NCI-H1694 (cell line): ENCODE measurements at places on chromosomes 1 and 21.

- no peak for DNase-seq
Observed at GRCh38 chr1:184931566-184931965, 42.7 kb downstream of the NIBAN1 start.

- DNase-seq = no peak
Observed at GRCh38 chr1:212557739-212558692, 50.5 kb upstream of the ATF3 start.

DNA sequence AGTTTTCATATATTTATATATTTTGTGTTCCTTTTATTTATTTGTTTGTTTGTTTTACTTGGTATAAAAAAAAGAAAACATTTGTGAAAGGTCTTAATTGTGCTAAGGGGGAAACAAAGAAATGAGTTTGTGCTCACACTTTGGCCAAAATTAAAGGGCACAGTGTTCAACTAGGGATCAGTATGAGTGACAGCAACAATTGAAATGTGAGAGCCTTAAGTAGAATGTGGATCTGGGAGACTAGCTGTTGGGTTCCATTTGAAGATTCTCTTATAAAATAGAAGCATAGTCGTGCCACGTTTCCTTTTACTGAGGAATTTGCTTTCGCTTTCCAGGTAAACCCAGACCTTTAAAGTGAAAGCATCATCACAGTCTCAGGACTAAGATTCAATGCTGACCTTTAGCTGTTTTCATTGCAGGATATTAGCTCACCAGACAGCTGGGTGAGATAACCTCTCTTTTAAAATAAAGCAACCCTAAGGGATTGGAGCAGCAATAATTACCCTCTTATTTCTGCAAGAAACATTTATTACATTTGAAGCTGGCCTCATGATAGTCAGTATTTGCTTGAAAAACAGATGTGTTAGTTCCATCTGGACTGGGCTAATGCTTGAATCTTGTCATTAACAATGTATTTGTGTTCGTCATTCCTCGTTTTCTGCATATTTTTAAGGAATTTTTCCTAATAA lies 37.1 kb upstream of the CD55 start:
- DNase-seq = no peak

GRCh38 chr1:10196976-10197375 lies 13.4 kb upstream of the KIF1B start:
- DNase-seq = no peak

DNA sequence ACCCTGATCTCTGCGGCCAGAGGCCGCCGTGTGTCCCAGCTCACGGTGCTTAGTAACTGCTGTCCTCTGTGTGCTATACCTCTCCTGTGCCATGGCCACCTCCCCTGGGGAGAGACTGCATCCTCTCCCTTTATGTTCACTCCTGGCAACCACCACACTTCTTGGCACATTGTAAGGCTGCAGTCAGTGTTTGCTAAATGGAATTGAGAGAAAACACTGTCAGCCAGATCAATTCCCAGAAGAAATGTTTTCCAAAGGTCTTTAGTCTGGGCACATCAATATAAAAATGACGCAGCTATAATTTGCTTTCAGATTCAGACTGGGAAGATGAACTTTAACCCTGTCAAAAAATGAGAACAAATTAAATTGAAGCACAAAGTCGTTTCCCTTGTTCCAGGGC lies 96.8 kb downstream of the BEND5 start:
- DNase-seq = no peak

- no peak for DNase-seq
Observed at GRCh38 chr1:61140778-61141177, 58.4 kb downstream of the NFIA start.

- no peak for DNase-seq
Observed at GRCh38 chr1:25996966-25997827, 666 bp downstream of the PAFAH2 start.

DNA sequence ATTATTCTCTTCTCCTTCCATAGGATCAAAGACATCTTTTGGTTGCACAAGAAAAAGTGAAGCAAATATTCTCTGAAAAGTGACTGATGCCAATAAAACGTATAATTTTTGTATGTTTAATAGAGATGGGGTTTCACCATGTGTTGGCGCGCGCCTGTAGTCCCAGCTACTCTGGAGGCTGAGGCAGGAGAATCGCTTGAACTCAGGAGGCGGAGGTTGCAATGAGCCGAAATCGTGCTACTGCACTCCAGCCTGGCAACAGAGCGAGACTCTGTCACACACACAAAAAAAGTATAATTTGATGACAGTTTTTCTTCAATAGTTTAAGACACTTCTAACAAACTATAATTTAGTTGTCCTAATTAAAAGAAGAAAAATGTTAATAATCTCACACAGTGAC lies 23.8 kb downstream of the ANP32E start:
- DNase-seq = no peak

DNA sequence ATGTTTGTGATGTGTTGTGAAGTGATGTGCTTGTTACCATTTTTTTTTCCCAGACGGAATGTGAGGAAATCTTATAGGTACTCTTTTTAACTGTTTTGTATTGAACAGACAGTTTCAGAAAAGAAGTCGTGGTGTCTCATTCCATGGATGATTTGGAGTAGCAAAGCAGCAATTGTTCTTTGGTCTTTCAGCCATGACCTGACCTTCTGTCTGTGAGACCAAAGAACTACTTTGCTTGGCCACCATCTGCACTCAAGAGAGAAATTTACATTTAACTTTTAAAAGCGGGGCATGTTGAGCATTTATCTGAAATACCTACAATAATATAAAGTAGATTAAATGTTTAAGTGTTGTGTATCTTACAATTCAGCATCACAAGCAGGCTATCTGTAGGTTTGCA lies 90.2 kb downstream of the SDCCAG8 start:
- DNase-seq = no peak

DNA sequence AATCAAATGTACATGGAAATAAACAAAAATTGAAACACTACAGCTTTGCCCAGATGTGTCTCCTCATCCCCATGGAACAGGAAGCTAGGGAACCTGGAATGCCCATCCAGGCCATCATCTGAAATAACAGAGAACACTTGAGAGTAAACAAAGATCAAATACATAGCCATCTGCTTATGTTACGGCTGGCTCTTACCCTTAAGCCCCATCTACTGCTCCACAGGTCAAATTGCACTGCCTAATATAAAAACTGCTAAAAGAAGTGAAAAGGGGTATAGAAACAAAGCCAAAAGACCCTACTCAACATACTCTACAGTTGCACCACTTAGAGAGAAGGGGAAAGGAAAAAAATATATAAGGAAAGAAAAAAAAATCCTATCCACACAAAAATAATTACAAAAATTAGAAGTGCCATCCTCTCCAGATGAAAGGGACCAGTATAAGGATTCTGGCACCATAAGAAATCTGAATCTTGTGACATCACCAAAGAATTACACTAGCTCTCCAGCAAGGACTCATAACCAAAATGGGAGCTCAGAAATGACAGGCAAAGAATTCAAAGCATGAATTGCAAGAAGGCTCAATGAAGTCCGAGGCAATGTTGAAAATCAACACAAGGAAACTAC lies 26.9 kb downstream of the OR6Y1 start:
- no peak for DNase-seq

DNA sequence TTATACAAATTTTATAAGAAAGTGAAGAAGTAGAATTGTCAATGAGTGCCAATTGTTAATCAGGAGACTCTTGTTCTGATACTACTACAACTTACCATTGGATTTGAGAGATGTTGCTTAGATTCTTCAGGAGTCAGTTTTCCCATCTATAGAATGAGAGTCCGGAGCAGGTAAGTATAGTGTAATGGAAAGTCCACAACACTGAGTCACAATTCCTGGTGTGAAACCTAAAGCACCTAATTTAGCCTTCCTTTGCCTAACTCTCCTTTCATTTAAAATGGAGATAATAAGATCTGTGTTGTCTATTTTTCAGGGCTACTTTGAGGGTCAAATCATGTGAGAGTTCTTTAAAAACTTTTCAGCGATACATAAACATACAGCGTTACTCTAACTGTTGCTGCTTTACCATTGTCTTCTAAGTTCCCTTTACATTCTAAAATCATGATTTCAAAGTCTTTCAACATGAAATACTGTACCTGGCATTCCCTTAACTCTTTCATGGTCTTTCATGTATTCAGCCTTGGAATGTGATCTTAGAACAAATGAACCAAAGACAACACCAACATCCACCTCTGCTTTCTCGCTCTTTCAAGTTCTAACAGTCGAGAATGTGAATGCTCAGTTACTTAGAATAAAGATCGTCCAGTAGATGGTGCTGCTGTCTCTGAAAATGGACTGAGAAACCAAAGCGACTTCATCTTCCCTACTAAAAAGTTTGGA lies 90.9 kb downstream of the SLC30A10 start:
- peak; percentile 51 for DNase-seq

DNA sequence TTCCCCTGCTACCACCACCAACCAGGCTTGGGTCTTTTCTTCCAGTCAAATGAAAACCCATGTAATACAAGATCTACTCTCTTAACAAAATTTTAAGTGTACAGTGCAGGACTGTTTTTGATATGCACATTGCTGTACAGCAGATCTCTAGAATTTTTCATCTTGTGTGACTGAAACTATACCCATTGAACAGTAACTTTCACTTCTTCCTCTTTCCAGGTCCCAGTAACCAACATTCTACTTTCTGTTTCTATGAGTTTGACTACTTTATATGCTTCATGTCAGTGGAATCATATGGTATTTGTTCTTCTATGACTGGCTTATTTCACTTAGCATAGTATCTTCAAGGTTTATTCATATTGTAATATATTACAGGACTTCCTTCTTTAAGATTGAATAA lies 45.3 kb upstream of the PLPPR4 start:
- DNase-seq = no peak

DNA sequence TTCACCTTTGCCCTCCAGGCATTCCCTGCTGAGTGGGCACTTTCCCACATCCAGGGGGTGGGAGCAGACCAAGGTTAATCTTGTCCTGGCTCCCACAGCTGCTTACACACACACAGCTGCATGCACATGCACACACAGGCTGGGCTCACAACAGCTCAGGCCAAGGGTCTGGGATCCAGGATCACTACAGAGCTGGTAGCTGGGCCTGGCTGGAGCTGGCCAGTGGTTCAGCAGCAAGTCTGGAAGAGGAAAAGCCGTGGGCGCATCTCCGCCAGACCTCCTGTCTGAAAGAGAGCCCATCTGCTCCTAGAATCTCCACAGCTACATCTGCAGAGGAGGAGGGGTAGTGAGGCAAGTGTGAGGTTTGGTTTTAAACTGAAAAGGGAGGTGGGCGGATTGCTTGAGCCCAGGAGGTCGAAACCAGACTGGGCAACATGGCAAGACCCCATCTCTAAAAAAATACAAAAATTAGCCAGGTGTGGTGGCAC lies 3.8 kb downstream of the CDK18 start:
- no peak for DNase-seq

DNA sequence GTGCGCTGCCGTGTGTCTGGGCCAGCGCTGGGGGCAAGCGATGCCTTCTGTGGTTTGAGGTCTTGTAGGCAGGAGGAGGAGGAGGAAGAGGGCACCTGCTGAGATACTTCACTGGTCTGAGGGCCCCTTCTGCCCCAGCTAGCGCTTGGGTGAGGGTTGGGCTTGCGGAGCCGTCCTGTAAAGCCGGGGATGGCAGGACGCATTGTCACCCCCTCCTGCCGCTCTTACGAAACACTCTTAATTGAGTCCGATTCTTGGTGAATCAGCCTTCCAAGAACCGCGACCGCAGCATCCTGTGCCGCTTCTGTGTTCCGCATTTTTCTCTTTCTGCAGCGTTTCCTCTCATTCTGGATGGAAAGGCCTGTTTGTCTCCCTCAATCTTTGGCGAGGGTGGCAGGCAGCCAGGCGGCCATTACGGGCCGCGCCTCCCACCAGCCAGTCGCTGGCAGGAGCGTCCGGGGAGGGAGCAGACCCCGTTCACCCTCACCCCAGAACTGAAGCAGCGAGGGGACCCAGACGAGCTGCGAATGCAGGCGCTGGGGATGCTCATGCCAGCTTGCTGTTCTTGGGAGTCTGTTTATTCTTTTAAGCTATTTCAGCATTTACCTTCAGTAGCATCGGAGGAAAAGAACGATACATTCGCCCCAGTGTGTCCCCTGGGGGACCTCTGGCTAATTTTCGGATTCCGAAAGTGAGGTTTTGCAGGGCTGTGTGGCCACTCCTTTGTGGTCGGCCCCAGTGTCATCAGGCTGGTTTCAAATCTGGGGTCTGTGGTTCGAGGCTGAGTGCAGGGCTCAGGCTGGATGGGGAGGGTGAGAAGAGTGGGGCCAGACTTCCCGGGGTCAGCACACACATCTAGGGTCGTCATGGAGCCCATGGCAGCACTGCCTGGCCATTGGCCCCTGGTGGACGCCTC lies 62.7 kb downstream of the SKI start:
- DNase-seq = no peak

GRCh38 chr21:42348762-42349161 lies 2.0 kb downstream of the TFF2 start:
- DNase-seq = no peak

GRCh38 chr1:57089221-57089620 lies 123.4 kb upstream of the C8B start:
- DNase-seq = no peak
